ENCODE measurements at places on chromosomes 7 and 10.

- DNase-seq: no peak
Observed at GRCh38 chr7:83290211-83290610, 127.5 kb upstream of the PCLO start.

GRCh38 chr10:34862892-34863291, 47.8 kb upstream of the PARD3 start:
- DNase-seq: no peak

- DNase-seq: no peak
Observed at GRCh38 chr10:9081253-9081652, 1026.8 kb downstream of the GATA3 start.

DNA sequence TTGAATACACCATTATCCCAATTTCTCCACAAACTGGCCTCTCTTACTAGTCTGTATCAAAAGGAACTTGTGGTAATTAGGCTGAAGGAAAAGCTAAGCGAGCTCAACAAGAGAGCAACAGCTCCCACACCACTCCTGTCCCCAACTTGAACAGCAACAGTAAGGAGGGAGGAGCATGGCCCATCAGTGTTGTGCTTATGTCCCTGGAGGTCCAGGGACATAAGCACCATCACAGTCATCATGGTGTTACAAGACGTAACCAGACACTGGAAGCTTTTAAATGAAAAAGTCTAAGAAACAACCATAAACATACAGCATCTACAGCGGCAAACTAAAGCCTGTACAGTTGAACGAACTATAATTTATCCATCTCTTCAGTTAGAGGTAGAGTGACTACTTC, 989 bp downstream of the ERLIN1 start:
- no peak for DNase-seq

- no peak for DNase-seq
Observed at GRCh38 chr10:110274647-110275046, 30.1 kb downstream of the SMNDC1 start.

DNA sequence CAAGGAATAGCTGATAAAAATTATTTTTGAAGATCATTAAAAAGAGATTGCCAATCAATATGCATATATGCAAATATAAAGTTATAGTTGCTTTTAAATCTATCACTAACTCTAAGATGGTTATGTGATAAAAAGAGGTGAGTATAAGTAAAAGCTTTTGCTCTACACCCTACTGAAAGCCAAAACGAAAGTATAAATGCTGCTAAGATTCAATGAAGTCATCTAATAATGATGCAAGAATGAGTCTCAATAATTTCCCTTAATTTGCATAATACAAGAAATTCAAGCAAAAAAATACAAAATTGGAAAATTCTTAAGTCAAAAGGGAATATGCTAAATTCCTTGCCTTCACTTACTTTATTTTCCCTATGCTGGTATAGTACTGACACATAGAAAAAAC, 75.2 kb downstream of the WAPL start:
- no peak for DNase-seq

DNA sequence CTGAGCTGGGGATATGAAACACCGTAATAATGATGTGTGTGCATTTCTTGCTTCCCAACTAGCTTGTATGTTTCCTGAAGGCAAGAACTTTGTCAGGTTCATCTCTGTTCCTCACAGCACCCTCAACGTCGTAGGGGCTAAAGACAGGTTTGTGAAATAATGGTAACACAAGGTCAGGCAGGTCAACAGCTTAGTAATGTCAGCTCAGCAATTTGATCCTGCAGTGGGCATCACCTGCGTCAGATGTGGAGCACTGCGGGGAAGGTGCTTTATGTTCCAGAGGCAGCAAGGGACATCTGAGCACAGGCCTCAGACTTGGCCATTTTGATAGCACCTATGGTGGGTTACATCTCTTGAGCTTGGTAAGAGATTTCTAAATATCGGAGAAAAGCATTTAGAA, 51.8 kb upstream of the BTBD16 start:
- no peak for DNase-seq

- DNase-seq: no peak
Observed at GRCh38 chr7:91993976-91994375, 53.3 kb downstream of the AKAP9 start.

DNA sequence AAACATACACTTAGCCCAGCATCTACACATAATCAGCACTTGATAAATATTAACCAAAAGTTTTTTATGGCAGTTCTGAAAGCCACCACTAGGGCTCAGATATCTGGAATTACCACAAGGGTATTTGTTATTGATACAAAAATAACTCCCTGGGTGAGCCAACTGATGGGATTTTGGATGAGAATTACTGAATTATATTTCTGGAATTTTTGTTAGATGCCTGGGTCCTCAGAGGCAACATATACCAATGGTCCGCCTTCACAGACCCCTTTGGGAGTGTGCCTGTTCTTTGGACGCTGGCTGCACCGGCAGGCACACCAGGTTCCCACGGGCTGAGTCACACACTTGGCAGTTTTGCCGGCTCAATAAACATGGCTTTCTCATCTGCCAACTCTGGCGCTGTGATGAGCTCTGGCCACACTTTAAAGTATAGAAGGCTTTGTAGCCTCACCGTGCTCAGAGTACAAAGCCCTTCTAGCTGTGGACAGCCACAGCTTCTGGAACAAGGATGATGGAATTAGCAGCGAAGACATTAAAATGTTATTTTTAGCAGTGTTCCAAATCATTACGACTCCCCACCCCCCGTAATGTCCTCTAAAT, 24.5 kb upstream of the EEPD1 start:
- DNase-seq: no peak

- no peak for DNase-seq
Observed at GRCh38 chr7:36638140-36638539, 86.2 kb downstream of the AOAH start.

DNA sequence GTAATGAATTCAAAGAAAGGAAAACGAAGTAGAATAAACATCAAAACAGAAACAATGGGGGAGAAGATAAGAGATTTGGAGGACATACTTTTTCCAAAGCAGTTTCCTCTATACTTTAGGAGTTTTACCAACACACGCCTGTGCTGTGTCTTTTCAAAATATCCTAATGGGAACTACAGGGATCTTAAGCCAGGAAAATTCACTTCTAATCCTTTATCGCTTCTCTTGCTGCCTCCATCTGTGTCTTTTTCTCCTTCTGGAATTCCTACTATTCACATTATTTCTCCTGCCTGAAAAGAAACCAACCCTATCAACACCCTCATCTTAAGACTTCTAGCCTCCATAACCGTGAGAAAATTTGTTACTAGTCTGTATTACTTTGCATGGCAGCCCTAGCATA, 6.8 kb downstream of the HNRNPF start:
- no peak for DNase-seq

DNA sequence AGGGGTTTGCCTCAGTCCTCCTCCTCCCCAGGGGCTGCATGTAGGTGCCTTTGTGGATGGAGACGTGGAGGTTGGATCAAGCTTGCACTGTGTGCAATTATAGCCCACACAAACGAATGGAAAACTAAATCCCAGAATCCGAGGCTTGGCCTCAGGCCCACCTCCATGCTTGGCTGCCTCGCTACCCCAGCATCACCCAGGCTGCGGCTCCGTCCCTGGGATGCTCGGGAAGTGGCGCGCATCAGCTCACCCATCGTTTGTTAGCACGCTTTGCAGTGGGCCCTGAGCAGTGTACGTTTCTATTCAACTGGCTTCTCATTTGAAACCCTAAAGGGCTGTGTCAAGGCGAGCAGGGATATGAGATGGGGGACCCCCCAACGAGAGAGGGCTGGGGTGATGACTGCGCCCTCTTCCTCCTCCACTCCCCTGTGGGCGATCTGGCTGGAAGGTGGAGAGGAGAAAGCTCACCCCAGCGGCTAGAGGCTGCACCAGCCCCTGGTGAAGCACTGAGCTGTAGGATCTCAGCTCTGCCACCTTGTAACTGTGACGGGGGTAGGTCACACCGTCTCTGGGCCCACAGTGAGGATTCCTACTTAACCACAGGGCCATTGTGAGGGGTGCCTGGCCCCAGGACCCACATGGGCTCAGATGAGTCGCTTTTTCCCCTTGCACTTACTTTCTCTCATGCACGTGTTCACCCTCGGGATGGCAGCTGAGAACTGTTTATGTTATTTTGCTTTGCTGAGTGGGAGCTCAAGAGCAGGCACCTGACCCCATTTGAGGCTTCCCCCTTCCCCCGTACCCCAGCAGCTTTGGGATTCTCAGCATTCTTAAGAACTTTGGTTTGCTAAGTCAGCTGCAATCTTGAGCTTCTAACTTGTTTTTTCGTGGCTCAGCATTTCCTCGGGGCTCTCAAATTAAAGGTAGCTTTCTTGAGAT, 12.7 kb upstream of the BTBD16 start:
- DNase-seq: no peak

Data from CD4-positive, alpha-beta T cell treated with Interleukin-17A for 4 hours (primary cell).